NCI-H524 (cell line): ENCODE measurements at places on chromosomes 4 and X.

GRCh38 chrX:74242050-74242449, 61.9 kb upstream of the ZCCHC13 start:
- DNase-seq, result no peak

DNA sequence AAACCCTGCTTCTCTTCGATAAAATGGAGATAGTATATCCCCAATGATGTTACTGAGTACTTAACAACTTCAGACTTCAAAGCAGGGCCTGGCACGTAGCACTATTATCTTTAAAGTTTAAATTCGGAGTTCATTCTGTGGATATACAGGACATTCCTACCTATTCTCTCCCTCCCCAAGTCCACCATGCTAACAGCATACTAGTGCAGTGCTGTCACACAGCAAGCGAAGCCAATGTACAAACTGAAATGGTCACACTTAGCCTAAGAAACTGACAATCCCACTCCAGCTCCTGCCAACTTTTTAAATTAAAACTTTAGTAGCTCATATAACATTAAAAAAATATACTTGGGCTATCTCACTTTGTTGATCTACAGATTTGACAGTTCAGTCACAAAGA, 1.2 kb upstream of the DNAJB14 start:
- no peak for DNase-seq

DNA sequence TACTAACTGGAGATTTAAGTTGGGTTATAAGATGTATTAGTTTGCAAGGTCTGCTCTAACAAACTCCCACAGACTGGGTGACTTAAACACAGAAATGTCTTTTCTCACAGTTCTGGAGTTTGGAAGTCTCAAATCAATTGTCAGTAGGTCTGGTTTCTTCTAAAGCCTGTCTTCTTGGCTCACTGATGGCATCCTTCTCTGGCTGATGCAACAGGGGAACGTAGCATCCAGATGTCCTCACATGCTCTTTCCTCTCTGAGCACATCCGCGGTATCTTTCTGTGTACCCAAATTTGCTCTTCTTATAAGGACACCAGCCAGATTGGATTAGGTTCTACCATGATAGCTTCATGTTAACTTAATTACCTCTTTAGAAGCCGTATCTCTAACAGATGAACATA, 63.2 kb upstream of the BMP3 start:
- DNase-seq, result no peak

DNA sequence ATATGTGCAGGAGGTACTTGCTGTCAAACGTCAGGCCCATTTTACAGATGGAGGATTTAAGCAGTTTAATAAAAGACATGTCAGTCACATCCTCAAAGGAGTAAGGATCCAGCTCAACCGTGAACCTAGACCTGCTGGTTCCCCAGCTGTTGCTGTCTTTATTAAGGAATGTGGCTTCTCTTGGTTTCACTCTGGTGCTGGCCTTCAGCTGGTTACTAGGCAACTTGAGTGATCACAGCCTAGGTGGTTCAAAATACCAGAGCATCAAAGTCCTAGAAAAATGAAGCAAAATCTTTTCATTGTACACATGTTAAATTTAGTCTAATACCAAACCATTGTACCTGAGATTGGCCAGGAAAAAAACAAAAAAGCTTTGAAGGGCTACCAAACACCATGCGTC, 32.7 kb upstream of the GLRA2 start:
- DNase-seq, result no peak

GRCh38 chr4:81746071-81746470, 274.4 kb upstream of the RASGEF1B start:
- no peak for DNase-seq
